ENCODE measurements at places on chromosomes 5 and 9.
A peak's percentile ranks its signal among the peaks of the same experiment; 100 is the strongest.

DNA sequence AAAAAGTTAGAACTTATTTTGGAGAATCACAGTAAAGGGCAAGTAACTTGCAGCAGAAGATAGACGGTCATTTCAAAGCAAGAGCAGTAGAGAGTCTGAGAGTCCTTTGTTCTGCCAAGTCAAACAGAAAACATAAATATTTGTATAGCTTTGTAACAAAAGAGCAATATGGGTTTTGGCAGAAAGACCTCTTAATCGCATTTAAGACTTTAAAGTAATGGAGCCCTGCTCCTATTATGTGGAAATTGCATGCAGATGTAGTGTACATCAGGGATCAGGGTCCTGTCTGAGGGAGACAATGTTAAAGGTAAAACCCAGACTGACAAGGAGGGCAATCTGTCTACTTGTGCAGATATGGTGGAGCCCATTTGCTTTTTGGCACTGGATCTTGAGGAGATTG is 87.2 kb downstream of the PGM5 start:
- DNase-seq, result no peak

DNA sequence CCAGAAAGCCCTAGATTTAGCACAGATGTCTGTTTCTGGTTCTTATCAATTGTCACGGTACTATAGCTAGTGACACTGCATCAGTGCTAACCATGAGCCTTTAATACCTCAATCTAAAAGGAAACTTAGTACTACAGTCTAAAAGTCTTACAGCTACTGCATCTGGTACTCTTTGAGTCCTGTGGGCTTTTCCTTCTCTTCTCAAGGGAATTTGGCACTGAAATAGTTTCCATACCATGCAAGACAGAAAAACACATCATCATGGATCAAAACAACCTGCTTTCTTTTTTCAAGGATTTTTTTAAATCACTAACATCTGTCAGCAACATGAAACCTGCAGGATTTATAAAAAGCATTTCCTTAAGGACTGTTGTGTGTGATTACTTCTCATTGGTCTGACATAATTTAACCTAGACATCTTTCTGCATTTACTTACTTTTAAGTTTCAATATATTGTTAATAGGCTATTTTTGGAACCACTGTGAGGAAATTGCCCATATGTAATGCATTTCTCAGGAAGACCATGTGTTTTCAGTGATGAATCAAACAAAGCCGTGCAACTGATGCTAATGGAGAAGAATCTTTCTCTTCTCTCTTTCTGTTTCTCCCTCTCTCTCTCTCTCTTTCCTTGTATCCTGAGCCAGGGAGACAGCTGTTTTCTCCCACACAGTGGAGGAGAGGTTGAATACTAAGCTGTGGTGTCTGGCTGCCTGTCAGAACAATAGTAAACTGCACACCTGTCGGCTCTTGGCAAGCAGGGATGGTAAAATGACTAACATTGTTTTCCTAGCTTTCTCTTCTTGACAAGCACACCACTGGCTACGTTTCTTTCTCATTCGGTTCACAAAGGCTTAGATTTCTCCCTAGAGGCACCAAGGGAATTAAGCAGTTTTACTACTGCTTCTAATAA is 273.4 kb downstream of the CSNK1G3 start:
- no peak for DNase-seq

- no peak for DNase-seq
Observed at GRCh38 chr9:96108691-96109380, 193.1 kb downstream of the HSD17B3 start.

- no peak for DNase-seq
Observed at GRCh38 chr5:127567026-127567768, 49.8 kb downstream of the PRRC1 start.

DNA sequence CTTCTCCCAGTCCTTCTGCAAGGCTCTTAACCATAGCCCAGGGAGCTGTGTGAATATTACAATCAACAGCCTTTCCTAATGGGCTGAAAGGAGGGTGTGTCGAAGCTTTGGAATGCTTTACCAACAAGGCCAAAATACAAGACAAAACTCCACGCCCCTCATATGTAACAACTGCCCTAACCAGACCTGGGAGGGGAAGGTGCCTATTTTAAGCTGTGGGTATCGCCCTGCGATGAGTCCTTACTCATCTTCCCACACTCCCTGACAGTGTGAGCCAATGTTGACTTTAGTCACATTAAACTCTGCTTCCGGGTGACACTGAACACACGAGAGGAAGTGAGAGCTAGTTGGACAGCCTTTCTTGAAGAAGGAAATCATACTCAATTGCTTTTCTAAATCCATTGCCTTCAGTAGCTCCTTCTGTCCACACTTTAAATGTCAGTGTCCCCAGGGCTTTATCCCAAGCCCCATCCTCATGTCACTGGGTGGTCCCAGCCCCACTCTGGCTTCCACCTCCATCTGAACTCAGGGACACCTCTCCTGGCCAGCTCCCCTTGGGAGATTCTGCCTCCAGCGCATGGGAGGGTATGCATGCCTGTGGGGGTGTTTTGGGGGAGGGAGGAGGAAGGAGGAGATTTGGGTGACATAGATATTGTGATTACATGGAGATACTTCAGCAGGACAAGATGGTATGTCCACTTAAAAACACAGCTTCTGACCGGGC is 6.5 kb upstream of the TBC1D9B start:
- DNase-seq, result no peak

- DNase-seq, result peak; percentile 25
Observed at GRCh38 chr5:171342362-171343111, 33.5 kb downstream of the TLX3 start.

Measured in activated naive CD4-positive, alpha-beta T cell treated with Interleukin-2 at 50 U/mL for 16 hours (primary cell).